ENCODE measurements at places on chromosomes 11 and 22.

DNA sequence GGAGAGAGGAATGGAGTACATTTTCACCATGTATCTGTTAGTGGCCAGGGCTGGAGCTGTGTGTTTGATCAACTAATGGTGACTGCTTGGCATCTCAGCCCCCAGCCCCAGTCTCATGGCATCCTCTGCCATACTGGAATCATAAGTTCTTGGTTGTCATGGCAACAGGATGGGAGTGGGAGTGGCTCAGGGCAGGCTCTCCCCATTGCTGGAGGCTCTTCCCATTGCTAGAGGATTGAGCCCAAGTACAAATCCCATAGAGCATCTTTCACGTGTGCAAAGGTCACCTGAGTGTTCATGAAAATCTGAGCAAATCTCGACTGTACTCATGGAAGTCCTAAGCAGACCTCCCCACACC lies 14.9 kb downstream of the DNAJB13 start:
- no peak for DNase-seq

DNA sequence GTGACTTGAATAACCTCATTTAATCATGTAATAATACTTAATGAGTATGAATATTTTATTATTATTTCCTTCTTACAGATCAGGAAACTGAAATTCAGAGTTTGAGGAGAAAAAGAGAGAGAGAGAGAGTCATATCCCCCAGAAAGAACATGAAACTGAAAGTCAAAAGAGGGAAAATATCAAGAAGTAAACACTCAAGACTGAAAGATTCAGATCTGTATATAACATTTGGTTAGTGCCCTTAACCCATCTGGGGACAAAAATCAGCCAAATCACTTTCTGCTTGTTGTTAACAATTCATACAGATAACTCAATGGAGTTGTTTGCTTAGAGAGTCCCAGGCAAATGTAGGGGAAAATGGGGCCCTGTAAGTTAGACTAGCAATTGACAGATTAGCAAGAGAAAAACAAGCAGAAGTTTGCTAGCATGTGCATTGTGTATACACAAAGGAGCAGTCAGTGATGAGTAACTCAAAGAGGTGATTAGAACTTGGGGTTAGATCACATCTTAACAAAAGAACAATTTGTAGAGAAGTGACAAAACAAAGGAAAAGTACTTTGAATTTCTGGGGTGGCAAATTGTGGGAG lies 25.9 kb upstream of the MMP13 start:
- DNase-seq: no peak

- DNase-seq: no peak
Observed at GRCh38 chr11:126645186-126645585, 289.7 kb downstream of the ST3GAL4 start.

DNA sequence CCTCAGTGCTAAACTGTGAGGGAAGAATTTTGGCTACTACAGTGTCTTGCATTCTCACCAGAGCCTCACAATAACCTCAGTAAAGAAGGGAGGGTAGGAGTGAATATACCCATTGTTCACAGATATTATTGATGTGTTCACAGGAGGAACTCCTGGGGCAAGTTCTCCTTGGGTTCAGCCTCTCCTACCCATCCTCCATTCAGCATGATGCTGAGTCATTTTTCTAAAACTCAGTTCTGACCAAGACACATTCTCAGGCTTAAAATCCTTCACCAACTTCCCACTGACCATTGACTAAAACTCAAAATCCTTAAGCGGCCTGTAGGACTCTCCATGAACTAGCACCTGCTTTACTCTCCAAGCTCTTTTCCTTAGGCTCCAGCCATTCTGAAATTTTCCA lies 48.7 kb downstream of the SYTL2 start:
- no peak for DNase-seq

DNA sequence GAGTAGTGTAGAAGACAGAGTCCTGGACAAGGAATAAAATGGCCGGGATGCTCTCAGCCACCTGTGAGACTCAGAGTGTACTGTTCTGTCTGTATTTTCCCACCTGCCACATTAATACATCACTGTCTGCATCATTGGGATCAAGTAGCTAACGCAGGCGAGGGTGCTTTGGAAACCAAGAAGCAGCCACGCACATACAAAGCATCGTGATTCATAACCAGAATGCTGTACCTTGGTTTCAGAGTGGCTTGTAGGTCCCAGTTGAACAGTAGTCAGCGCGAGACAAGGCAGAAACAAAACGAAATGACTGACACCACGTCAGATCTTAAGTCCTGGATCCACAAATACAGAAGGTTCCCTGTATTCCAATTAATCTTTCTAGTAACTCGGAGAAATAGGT lies 198.3 kb downstream of the GRIK4 start:
- no peak for DNase-seq

DNA sequence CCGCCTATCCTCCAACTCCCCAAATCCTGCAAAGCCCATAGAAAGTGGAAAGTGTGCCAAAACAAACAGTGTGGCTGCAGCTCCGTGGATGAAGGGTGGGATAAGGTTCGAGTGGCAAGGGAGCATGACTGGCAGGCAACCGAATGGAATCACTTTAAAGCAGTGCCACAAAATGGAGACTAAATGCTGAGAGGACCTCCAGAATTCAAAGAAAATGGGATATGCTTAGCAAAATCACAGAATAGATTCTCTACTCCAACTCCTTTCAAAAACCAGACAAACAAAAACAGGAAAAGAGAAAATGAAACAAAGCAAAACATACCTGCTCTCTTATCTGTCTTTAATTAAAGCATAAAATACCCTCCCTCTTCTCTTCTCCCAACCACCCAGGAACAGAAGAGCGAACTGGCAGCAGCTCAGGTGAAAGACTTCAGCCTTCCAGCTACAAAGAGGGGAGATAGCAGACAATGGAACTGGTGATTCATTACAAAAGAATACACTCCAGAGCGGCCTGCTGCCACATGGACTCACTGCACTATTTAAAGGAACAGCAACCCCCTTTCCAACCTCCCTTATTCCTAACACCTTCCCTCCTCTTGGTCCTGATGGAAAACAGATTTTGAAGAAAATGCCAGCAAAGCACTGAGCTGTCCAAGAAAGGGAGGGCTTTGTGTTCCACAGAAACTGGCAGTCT lies 118.5 kb downstream of the APOL5 start:
- DNase-seq: peak; percentile 31

DNA sequence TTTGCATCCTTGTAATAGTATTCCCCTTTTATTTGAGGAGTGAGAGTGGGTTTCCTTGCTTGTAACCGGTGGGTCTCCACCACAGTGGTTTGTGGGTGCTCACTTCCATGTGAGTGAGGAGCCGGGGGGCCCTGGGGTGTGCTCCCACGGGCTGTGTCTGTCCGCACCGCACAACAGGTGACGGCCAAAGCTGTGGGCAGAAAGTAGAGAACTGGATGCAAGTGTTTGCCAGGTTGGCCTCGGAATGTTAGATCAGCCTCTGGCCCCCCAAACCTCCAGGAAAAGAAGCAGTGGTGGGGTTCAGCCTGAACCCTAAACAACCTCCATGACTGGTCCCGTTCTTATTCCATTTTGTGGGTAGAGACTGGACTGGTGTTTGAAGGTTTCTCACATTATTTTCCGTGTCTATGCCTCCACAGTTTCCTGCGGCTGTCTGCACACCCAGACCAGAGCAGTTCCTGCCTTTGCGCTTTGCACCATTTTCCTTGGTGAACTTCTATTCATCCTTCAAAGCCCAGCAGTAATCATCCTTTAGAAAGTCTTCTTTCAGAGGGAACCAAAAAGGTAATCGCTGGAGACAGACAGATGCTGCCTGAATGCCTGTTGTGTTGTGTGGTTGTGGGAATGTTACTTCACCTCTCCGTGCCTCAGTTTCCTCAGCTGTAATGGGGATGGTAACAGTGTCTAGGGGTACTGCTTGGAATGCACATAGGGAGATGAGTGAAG lies 77.2 kb downstream of the MYEOV start:
- no peak for DNase-seq

DNA sequence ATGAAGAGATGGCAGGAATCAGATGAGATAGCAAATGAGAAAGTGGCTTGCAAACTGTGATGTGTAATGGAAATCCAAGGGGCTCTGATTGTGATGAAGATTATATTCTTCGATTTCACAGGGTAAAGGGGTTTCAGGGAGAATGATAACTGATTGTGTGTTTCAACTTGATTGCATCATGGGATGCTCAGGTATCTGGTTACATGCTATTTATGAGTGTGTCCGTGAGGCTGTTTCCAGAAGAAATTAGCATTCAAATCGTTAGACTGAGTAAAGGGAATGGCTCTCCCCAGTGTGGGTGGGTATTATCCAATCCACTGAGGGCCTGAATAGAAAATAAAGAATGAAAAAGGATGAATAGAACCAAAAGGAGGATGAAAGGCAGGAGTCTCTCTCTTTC lies 278.7 kb upstream of the LARGE1 start:
- no peak for DNase-seq

GRCh38 chr11:119993722-119994121 lies 144.2 kb downstream of the TRIM29 start:
- peak; percentile 36 for DNase-seq

DNA sequence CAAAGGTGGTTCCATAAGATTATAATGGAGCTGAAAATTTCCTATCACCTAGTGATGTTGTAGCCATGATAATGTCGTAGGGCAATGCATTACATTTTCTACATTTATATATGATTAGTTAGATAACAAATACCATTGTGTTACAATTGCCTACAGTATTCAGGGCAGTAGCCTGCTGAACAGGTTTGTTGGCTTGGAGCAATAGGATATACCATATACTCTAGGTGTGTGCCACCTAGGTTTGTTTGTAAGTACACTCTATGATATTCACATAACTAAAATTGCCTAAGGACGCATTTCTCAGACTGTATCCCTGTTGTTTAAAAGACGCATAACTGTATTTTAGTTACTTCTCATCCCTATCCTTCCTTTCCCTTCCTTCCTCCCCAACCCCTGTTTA lies 13.6 kb downstream of the PLEKHB1 start:
- DNase-seq: no peak

Data from left colon (tissue), 2 donors.